ENCODE measurements at places on chromosomes 13 and 19.

DNA sequence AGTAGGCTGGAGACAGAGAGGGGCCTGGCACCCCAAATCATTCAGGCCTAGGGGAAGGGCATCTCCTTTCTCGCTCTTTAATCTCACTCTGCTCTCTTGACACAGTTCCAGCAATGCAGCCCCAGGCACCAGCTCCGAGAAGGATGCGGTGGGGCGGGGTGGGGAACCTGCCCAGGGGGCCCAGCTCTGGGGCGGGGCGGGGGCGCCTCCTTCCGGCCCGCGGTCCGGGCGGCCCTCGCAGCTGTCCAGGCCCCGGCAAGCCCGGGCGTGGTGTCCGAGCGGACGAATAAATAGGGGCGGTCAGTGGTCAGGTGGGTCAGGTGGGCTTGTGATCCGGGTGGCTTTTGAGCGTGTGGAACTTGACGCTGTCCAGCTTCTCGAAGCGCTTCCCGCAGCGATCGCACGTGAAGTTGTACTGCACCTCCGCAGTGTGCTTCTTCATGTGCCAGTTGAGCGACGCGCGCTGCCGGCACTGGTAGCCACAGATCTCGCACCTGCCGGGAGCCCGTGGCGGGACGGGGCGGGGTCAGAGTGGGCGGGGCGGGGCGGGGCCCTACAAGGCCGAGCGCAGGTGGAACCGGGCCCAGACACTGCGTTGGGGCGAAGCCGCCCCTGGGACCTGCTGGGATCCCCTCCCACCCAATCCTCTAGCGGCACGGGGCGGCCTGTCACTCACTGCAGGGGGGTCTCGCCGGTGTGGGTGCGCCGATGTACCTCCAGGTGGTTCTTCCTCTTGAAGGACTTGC, 2.7 kb upstream of the ELAVL3 start:
- H3K27me3 ChIP-seq: peaks cover 24% of the 10 kb centered on the region
- no peak overlapping the region for H3K4me3 ChIP-seq
- H3K27ac ChIP-seq: no peak overlapping the region
- peaks cover 2% of the 10 kb centered on the region for H3K36me3 ChIP-seq
- DNase-seq: no peak
- H3K4me1 ChIP-seq: peaks cover 33% of the 10 kb centered on the region

DNA sequence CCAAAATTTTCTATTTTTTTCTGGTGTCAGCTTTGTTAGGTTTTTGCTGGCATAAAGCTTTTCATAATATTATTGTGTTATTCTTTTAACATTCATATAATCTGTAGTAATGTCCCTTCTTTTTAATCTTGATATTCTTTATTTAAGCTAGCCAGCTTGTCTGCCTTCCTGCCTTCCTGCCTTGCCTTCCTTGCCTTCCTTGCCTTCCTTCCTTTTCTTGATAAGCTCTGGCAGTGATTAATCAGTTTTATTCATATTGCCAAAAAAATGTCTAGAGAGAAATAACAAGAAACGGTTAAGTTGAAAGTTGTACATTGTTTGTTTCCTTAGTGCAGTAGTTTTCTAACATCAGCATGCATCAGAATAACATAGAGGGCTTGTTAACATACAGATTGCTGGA, 257.5 kb downstream of the MAB21L1 start:
- no peaks in the 10 kb centered on the region for H3K4me1 ChIP-seq
- H3K27me3 ChIP-seq: no peaks in the 10 kb centered on the region
- no peak for DNase-seq
- no peaks in the 10 kb centered on the region for H3K36me3 ChIP-seq

GRCh38 chr13:32496599-32497160, 41.9 kb downstream of the N4BP2L2 start:
- no peak overlapping the region for H3K27ac ChIP-seq
- H3K27me3 ChIP-seq: no peaks in the 10 kb centered on the region
- no peaks in the 10 kb centered on the region for H3K36me3 ChIP-seq
- no peak for DNase-seq

GRCh38 chr19:54600212-54600611, 6.8 kb downstream of the LILRA1 start:
- H3K27ac ChIP-seq: no peak overlapping the region
- peaks cover 10% of the 10 kb centered on the region for H3K27me3 ChIP-seq
- no peaks in the 10 kb centered on the region for H3K36me3 ChIP-seq
- H3K4me3 ChIP-seq: no peak overlapping the region

- no peaks in the 10 kb centered on the region for H3K36me3 ChIP-seq
- DNase-seq: no peak
- no peak overlapping the region for H3K4me3 ChIP-seq
- no peak overlapping the region for H3K27ac ChIP-seq
These were observed 268.2 kb downstream of the SHISA2 start for GRCh38 chr13:25783601-25784024.

- peak; percentile 89 for DNase-seq
- H3K27ac ChIP-seq: peak overlapping the region; percentile 88
- H3K36me3 ChIP-seq: peaks cover 32% of the 10 kb centered on the region
- H3K27me3 ChIP-seq: no peaks in the 10 kb centered on the region
- peaks cover 75% of the 10 kb centered on the region for H3K4me1 ChIP-seq
These were observed 428 bp downstream of the RASAL3 start for GRCh38 chr19:15463861-15464371.

DNA sequence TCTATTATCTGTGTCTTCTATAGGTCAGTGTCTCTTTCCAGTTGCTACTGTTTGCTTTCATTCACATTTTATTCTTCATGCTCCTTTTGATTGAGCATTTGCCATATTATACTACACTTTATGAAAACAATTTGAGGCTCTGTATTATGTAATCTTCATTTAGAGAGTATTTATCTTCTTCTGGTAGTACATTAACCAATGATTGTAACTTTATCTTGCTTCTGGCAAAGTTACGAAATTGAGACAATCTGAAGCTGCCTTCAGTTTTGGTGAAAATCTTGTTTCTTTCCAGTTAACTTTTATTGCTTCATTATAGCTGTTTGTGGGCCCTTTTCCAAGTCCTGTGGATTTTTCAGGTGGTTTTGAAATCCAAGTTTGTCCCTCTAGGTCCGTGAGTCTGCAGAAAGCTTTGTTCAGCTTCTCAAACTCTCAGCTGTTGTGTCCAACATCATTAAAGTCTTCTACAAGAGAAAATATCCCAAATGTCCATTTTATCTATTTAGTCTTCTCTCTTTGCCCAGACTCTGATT, 1255.4 kb upstream of the SPRY2 start:
- no peaks in the 10 kb centered on the region for H3K36me3 ChIP-seq
- H3K27ac ChIP-seq: no peak overlapping the region
- H3K4me3 ChIP-seq: no peak overlapping the region
- no peaks in the 10 kb centered on the region for H3K27me3 ChIP-seq

GRCh38 chr19:38974624-38975213, 823 bp downstream of the FBXO17 start:
- no peak overlapping the region for H3K27ac ChIP-seq
- H3K36me3 ChIP-seq: no peaks in the 10 kb centered on the region
- peaks cover 3% of the 10 kb centered on the region for H3K4me1 ChIP-seq
- peaks cover 10% of the 10 kb centered on the region for H3K27me3 ChIP-seq
- DNase-seq: no peak

DNA sequence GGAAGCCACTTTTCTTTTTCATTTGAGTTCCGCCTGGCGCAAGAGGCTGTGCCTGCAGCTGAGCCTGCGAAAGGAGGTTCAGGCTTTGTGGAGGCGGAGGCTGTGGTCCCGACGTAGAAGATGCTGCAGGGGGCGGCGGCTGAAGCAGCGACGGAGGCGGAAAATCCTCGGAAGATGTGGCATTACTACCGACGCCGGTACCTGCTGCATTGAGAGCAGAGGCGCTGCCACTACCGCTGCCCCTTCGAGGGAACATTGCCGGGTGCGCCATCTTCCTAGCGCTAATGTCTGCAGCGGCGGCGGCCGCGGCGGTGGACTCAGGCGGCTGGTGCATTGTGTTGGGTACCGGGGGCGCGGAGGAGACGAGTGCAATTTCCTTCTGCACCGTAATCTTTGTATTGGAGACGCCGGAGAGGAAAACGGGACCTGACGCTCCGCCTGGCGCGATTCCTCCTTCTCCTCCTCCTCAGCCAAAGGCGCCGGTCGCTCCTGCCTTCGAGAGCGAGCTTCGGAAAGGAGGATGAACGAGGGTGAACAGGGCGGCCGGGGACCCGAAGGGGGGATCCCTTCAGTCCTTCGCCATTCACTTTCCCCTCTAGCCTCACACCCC, at the start of gene TSC22D1:
TSS of gene TSC22D1 (minus strand) at position 590 of the 610 bp plus-strand sequence. CDS start at position 334, 256 bp downstream.
- peak within 1 kb of the TSS; percentile 87 for H3K4me3 ChIP-seq
- H3K36me3 ChIP-seq: no peaks in the 10 kb centered on the region
- peak; percentile 38 for DNase-seq
- H3K4me1 ChIP-seq: peaks cover 26% of the 10 kb centered on the region
